ENCODE measurements at places on chromosomes 13 and 19.

DNA sequence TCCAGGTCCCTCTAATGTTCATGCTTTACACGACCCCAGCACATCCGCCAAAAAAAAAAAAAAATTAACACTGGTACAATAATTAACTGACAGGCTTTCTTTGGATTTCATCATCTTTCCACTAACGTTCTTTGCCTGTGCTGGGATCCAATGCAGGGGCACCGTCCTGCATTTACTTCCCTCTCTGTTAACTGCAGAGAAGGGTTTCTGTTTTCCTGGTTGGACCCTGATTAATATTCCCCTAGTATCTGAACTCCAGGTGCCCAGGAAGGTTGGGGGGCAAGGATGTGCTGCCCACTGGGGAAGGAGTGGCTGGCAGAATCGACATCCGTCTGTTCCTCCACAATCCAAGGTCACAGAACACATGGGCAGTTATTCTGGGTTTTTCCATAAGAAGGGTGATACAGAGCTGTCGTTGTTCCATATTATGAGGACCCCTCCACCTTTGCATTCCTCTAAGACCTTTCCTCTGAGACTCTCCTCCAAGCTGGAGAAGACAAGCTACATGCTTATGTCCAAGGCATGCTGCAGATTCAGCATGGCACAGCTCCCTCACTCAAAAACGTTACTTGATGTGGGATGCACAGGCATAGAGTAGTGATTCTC is 4.5 kb upstream of the LAIR1 start:
- no peak for DNase-seq

DNA sequence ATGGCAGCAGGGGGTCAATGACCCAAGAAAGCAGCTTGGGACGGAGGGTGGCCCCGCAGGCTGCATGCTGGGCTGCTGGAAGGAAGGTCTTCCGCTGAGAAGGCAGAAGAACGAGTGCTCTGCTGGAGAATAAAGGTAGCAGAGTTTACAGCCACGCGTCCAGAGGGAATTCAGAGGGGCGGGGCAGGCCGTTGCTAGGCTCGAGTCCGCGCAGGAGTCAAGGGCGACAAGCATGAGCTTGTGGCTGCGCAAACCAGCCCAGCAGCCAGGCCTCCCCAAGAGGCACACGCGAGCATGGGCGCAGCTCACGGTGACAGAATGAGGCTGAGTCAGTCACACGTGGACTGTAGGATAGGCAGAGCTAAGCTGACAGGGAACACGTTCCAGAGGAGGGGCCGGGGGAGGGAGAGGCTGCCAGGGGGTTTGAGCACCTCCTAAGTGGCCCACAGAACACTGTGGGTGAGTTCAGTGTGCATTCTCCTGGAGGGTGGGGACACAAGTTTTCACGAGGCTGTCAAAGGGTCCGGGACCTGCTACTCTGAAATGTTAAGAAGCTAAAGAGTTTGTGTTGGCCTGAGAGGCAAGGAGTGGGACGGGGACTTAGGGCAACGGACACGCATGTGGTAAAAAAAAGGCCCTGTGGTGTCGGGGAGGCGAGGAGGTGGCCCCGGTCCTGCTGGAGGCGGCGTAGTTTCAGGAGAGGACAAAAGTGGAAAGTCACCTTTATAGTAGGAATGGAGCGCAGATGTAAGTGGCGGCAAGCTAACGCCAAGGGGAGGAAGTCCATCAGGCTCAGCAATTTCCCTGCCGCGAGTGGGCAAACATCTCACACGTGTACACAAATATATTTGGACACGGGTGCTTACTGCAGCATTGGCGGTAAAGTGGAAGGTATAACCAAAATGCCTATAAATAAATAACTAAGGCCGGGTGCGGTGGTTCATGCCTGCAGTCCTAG is 17.7 kb downstream of the RFX2 start:
- DNase-seq, result peak; percentile 78

- DNase-seq, result no peak
Observed at GRCh38 chr19:28680111-28680510, 532.8 kb downstream of the UQCRFS1 start.

GRCh38 chr19:43789029-43789428 is 8.3 kb upstream of the KCNN4 start:
- DNase-seq, result peak; percentile 60

- DNase-seq, result no peak
Observed at GRCh38 chr13:50829896-50830295, 13.6 kb downstream of the DLEU7 start.

DNA sequence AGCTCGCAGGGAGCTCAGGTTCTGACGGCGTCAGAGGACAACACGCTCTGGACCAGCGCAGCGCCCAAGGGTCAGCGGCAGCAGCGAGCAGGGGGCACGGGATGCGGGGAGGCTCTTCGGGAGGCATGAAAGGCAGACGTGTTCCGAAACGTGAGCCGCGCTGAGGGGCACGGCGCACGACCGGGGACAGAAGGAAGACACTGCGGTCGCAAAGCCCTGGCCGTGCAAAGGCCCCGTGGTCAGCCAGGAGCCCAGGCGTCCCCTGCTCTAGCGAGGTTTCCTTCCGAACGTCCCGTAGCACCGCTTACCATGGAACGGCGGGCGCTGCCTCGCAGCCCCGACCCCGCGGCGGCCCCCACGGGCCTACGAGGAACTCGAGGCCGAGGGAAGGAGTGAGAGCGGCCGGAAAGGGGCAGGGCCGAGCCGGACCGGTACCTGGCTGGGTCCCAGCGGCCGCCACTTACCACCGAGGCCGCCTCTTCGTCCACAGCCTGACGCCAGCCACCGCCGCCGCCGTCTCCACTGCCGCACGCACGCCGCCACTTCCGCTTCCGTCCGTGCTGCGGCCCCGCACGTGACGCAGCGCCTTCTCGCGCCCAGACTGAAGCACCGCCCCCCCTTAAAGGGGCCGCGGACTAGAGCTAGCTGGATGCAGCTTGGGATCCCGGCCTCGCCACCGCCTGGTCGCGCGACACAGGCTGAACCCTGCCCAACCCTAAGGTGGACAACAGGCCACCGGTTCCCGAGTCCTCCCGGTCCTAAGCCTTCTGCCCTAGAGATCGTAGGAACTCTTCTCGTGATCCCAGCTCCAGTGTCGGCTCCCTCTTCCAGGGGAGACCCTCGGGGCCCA is 9.4 kb downstream of the ABHD17A start:
- peak; percentile 86 for DNase-seq

DNA sequence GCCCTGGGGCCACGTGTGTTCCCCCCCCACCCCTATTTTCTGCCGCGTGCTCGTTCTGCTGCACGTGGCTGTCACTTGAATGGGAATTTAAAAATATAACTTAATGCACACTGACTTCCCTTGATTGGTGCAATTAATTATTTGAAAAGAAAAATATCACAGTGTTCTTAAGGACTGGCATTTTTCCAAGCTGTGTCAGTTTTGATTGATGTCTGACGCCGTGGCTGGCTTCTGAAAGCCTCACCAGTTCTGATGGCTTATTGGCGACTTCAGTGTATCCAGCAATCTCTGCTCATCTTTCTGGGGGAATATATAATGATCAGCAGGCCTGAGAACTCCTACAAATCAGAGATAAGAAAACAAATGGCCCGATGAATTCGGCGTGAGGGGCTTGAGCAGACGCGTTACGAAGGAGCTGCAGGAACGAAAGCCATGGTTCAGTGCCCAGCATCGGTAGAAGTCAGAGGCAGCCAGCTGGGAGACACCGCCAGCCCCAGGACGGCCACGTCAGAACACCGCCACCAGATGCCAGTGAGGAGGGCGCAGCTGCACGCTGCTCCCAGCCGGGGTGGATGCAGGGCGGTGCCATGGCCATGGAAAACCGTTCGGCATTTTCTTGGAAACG is 111.2 kb downstream of the KDM4B start:
- DNase-seq, result no peak

- peak; percentile 59 for DNase-seq
Observed at GRCh38 chr19:19185853-19186740, 5.9 kb downstream of the BORCS8 start.

DNA sequence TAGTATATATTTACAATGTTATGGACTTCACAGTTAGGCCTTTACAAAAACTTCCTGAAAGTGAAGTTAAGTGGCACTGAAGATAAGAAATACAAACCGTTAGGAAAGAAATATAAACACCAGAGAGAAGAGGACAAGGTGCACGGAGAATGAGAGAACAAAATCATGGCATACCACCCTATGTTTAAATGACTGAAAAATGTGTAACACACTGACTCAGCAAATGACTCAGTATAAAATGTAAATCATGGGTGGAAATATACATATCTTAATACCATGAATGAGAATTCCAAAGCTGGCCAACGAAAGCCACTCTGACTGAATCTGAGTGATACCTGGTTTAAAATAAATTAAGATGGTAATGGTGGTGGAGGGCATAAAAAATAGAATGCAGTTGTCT is 260.8 kb downstream of the DNAJC15 start:
- DNase-seq, result no peak

- no peak for DNase-seq
Observed at GRCh38 chr13:21576426-21576825, 27.5 kb downstream of the MICU2 start.

DNA sequence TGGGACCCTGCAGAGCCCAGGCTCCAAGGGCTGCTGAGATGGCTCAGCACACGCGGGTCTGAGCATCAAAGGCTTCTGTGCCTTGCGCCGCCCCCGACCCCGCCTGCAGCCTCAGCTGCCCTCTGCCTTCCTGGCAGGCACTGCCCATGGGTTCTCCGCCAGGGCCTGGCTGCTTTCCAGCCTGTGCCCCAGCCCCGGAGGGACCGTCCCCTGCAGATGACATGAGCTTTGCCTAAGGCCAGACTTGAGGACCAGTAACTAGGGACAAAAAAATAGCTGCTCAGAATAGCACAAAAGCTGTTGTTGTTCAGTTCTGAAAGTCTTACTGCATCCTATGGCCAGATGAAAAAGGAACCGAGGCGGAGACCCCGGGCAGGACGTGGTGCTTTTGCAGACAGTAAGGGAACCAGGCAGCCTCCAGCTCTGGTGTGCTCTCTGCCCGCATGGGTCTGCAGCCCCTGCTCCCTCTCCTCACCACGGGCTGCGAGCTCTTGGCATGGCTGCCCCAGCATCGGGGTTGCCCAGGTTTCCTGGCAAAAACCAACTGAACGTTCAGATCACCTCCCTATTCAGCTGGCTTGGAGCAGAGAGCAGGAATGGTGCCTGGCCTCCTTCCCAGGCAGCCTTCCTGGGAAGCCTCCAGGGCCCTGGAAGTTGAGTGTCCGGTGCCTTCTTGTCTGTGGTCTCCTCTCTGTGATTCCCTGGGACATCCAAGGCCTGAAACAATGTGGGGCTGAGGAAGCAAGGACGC is 12.5 kb upstream of the CFAP97D2 start:
- no peak for DNase-seq

- peak; percentile 50 for DNase-seq
Observed at GRCh38 chr19:4229179-4229931, at the start of gene EBI3. Gene EBI3 (plus strand): TSS chr19:4229523. CDS start chr19:4229551, 28 bp downstream.

DNA sequence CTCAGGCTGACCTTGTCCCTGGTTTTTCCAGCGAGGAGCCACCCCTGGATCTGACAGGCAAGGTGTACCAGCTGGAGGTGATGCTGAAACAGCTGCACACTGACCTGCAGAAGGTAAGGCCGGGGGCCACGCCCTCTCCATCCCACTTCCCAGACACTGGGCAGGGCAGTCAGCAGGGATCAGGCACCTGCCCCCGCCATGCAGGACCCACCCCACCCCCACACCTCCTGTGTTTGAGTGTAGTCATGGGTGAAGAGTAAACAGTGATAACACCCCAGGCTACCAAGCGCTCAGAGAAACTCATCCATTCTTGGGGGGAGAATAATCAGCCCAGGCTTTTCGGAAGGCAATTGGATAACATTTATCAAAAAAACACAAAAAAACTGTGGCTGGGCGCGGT is 19.9 kb downstream of the DPF1 start:
- no peak for DNase-seq

- peak; percentile 36 for DNase-seq
Observed at GRCh38 chr13:98033277-98034247, 80.1 kb downstream of the IPO5 start.

DNA sequence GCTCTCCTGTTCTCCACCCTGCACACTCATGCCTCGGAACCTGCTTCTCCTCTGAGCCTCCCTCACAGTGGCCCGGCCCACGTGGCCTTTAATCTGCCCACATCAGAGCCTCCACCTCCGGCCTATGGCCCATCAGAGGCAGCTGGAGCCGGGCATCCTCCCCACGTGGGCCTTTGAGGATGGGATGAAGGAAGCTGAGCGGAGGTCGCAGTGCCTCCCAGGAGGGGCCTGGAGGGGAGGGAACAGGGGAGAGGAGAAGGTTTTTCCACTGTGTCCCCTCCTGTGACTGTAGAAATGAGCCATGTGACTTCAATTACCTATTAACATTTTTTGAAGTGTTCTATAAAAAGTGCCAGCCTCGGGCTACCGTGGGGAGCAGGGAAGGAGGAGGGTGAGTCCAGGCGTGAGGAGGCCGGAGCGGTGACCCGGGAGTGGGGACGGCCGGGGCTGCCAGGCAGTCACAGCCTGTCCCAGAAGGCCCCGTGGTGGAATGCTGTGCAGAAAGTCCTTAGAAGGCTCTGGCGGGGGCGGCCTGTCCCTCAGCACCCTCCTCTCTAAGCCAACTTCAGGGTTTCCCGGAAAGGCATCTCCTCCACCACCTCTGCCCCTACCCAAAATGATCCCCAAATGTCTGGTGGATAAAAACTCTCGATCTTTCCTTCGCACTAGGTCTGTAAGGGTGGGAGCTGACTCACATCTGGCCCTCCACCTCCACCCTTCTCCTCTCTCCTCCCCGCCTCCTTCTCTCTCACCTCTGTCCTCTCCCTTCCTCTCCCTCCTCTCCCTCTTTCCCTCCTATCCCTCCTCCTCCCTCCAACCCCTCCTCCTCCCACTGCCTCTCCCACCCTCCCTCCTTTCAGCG is 24.8 kb upstream of the SLC1A5 start:
- peak; percentile 33 for DNase-seq

DNA sequence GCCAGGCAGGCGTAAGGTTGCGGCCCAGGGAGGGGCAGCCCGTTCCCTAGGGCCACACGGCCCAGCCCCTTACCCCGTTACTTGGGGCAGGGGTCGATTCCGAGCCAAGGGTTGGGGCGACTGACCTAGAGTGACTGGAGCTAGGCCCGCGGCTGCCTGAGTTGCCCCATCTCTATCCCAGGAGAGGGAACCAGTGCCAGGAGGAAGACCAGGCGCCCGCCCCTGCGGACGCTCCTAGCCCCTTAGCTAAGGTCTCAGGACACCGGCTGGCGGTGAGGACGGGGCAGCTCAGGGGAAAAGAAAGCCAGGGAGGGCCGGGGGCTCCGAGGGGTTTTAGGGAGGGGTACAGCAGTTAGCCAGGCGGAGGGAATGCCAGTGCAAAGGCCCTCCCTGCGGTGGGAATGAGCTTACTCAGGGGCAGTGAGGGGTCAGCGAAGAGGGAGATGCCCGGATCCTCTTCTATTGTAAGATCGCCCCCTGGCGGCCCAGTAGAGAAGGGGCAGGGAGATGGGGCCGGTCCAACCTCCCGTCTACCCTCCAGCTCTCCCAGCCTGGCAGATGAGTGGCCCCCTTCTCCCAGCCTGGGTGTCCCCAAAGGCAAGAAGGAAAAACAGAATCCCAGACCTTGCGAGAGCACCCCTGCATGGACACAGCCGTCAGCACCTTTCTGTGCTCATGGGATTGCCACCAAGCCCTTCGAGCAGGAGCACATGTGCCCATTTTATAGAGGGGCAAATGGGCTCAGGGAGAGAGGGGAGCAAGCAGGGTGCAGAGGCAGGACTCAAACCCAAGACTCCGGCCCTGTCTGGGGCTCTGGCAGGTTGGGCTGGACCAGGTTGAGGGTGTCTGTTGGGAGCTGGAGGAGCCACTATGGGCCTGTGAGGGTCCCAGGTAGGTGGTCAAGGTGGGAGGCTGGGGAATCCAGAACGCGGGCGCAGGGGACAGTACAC is 16.3 kb downstream of the CILP2 start:
- peak; percentile 69 for DNase-seq
